NCI-H460 (cell line): ENCODE measurements at places on chromosomes 4 and X. TPM values are rescaled to one million over a fixed set of nuclear protein-coding genes. Genes with fewer than 3 reads are reported as not detected.

- no peak for DNase-seq
Observed at GRCh38 chr4:165364452-165365080, 14.2 kb upstream of the CPE start.

The CHM gene
- total RNA-seq: 37.1 and 39.3 TPM in 2 replicates

DNA sequence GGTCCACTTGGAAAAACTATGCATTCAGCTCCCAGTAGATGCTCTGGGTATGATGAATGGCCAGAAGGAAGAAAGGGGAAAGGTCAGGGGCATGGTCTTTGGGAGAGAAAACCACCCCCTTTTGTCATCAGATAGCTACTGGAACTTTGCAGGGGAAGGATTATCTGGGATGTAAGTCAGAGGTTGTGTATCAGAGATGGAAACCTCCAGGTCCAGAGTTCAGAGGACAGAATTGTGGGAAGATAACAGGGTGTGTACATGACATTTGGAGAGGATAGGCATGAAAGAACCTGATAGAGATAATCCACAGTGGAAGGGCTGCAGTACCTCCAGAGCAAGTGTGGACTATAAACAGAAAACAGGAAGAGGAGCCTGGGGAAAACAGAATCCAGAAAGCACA, 262.7 kb downstream of the SPRY1 start:
- no peak for DNase-seq

- no peak for DNase-seq
Observed at GRCh38 chr4:40923316-40924095, 173.8 kb downstream of the NSUN7 start.

The AMOT gene
- total RNA-seq: 0.98 and 2.0 TPM in 2 replicates

The CCDC149 gene
- 2.0 and 2.4 TPM in 2 replicates for total RNA-seq

The PABPC1L2A gene
- not detected in 2 replicates for total RNA-seq

The TGIF2LX gene
- total RNA-seq: not detected in 2 replicates

The TEX11 gene
- 0.12 and 0.42 TPM in 2 replicates for total RNA-seq

- no peak for DNase-seq
Observed at GRCh38 chrX:40663880-40664630, 16.7 kb upstream of the CXorf38 start.

DNA sequence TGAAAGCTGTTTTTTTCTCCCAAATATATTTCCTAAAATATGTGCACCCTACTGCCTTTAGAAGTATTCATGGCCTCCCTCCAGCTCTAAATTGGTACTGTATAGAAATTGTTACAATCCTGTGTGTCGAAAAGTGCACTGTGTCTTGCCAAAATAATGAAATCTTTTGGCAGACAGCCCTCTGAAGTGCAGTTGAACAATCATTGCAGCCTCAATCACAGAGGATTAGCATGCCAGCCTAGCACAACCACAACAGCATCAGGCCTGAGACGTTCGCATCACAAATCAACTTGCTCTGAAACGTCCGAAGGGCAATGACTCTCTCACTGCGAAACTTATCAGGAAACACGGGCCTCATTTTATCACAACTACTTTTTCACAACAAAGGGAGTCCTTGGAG, 99.0 kb downstream of the ANOS1 start:
- no peak for DNase-seq

GRCh38 chr4:1490654-1491327, 84.5 kb upstream of the NKX1-1 start:
- no peak for DNase-seq

The AR gene
- total RNA-seq: 8.0 and 9.7 TPM in 2 replicates
